Stimulated activated CD8-positive, alpha-beta memory T cell treated with anti-CD3 and anti-CD28 coated beads, Interleukin-15, amount 100 ng/mL, for 4 hours (primary cell): ENCODE measurements at places on chromosomes 2 and 18.

- DNase-seq: no peak
Observed at GRCh38 chr2:7007846-7008741, 90.9 kb downstream of the RNF144A start.

DNA sequence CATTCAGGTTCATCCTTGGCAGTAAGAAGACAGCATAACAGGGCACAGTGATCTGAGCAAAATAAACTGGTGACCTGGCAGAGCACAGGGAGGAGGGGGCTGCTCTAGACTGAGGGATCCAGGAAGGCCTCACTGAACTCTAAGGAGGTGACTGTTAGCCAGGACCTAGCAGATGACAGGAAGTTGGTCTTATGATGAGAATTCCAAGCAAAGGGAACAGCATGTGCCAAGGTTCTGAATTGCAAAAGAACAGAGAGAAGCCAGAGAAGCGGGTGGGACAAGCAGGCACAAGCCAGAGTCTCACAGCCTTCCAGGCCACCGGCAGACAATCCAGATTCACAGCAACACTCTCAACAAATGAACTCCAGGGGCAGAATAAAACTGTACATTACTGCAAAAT lies 152.7 kb upstream of the PTPRM start:
- DNase-seq: no peak

DNA sequence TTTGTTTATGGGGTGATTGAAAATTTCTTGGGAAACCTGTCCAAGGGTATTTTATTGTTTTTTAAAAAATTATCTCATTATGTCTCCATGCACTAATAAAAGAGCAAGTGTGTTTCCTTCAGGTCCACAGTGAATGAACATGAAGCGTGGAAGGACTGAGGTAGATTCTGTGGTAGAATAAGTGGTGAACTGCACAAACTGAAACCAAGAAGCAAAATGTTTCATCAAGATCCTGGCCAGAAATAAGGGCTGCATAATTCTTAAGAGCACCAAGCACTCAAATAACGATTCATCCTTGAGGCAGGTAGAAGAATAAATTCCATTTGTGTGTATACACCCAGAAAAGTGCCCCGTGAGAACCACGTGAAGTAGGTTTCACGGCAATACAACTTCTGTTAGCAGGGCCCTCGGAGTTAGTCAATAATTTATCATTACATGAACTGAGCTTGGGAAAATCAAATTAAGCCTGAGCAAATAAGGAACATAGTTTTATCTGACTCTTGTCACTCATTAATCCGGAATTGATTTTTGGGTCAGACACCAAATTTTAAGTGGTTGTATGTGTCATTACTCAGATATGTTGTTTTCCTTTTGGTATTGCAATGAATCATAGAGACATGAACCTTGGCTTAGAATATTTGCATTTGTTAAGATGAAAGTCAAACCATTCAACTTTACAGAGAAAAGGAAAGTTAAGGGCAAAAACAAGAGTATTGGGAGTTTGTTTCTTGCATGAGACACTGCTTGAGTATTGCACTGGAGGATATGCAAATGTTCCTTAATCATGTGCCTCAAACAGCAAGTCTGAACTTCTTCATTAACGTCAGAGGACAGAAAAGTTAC lies 472.6 kb upstream of the NETO1 start:
- DNase-seq: no peak

GRCh38 chr2:113080134-113080533 lies 12.4 kb downstream of the IL1F10 start:
- DNase-seq: no peak

GRCh38 chr2:192277494-192278109 lies 82.9 kb upstream of the TMEFF2 start:
- DNase-seq: no peak

DNA sequence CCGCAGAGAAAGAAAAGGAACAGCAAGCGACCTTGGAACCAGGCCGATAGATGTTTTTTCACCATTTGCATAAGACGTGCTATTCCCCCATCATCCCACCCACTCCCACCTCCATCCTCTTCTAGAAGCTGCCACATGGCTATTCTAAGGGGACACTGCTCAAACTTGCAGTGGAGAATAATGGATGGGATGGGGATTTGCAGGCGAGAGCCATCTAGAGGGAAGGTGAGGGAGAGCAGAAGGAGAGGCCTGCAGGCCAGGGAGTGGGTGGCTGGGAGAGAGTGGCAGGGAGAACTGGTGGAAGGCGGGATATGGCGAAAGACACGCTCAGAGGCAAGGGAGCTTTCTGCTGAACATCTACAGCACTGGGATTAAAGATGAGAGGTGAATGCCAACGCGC lies 84.9 kb downstream of the MAPK4 start:
- no peak for DNase-seq

DNA sequence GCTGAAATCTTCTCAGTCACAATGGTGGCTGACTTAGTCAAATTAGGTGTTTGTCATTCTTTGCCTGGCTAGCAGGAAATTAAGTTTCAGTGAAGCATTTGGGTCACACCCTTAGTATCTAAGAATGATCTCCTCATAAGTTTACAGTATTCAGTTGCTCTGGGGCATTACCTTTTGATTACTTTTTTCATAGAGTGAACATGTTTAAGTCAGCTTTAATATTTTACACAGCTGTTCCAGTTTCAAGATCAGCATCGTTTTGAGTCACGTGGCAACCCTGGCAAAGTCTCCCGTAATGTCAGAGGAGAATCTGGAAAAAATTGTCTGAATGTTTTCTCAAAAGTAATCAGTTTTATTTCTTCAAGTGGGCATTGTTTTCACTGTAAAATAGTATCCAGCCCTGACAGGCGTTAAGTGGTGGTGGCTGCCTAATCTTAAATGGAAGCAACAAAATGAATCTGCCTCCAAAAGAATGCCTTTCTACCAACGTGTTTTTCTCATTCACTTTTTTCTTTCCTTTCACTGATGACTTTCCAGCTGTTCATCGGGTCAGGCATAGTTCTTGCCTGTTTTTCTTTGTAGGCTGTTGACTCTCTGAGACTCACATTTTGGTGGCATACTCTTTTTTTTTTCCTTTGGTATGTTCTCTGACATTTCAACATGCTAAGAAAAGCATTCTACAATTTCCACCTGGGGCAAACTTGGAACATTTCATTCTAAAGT lies 319.6 kb upstream of the TCF4 start:
- DNase-seq: no peak

GRCh38 chr18:14914121-14914520 lies 166.1 kb downstream of the ANKRD30B start:
- DNase-seq: no peak

- no peak for DNase-seq
Observed at GRCh38 chr18:23963443-23964165, 51.0 kb upstream of the TTC39C start.

DNA sequence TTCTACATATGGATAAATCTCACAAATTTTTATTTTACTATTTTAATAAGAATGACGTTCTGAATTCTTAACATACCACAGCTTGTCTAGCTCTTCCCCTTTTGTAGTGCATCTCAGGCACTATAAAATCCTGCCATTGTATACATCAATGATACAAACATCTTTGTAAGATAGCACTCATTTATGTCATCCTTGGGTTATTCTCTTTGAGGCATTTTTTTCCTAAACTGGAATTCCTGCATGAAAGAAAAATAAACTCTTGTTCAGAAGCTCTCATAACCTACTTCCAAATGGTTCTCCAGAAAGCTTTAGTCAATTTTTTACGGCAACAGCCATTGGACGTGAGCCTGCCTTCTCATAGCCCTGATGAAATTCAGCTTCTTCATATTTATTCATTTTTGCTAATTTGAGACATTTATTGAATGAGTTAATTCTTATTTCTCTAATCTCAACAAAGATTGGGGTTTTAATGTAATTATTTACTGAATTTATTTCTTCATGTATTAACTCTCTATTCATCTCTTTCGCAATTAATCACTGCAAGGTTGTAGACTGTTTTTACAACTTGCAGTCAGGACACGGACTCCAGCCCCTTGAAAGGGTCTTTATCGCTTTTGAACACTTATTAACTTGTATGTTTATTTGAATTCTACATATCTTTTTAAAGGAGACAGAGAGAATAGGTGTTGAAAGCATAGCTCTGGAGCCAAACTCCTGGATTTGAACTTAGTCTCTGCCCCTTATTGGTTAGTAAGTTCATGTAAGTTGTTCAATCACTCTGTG lies 57.6 kb upstream of the PARD3B start:
- no peak for DNase-seq

DNA sequence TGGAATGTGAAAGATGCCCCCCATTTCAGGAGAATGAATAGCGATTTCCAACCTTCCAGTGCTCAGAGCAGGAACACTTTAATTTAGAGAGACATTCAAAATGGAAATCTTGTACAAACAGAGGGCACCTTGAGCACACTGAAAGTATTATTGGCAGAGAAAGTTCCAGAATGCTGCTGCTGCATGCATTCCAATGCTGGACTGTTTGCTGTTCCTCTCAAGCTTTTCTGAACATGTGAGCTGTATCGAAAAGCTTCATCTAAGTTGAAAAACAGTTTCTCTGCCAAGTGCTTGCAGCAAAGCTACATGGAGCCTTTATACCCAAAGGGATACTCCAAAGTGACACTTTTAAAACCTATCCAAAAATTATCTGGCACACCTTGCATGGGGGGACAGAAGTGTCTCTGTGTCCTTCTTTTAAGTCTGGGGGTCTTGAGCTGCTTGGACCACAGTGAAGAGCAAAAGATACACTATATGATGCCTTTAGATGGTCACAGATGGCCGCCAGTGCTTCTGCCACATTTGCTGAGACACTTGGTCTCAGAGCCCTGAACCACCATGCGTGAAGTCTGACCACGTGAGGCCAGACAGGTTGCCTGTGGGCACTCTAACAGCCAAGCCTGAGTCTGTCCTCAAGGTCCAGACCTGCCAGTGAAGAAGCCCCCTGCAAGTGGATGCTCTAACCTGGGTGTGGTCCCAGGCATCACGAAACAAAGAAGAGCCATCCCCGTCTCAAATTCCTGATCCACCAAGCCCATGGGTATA lies 18.8 kb downstream of the UXS1 start:
- DNase-seq: no peak

DNA sequence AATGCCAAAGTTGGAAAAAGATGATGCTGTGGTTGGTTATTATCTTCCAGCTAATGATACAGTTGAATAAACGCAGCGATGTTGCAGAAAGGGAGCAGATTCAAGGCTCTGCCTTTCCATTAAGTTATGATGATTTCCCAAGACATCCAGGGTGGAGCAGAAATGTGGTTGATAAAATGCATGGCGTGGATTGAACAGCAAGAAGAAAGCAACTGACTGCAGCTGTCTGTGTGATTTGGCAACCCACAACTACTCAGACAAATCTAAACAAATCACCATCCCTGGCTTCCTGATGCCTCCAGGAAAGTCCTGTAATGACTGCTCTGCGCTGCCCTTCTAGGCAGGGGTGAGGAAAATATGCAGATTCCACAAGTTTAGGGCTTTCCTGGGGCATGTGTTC lies 166.3 kb downstream of the NRP2 start:
- DNase-seq: no peak

DNA sequence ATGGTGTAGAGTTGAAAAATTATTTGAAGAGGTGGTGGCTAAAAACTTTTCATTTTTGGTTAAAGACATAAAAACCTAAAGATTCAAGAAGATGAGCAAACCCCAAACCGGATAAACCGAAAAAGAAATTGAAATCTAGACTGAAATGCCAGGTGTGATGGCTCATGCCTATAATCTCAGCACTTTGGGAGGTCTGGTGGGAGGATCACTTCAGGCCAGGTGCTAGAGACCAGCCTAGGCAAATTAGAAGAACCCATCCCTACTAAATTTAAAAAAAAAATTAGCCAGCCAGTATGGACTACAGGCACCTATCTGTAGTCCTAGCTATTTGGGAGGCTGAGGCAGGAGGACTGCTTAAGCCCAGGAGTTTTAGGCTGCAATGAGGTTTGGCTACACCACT lies 126.9 kb downstream of the BAZ2B start:
- no peak for DNase-seq

- DNase-seq: no peak
Observed at GRCh38 chr2:132415256-132415914, 1.2 kb upstream of the GPR39 start.

- no peak for DNase-seq
Observed at GRCh38 chr2:145288650-145289496, 769.0 kb upstream of the ZEB2 start.

DNA sequence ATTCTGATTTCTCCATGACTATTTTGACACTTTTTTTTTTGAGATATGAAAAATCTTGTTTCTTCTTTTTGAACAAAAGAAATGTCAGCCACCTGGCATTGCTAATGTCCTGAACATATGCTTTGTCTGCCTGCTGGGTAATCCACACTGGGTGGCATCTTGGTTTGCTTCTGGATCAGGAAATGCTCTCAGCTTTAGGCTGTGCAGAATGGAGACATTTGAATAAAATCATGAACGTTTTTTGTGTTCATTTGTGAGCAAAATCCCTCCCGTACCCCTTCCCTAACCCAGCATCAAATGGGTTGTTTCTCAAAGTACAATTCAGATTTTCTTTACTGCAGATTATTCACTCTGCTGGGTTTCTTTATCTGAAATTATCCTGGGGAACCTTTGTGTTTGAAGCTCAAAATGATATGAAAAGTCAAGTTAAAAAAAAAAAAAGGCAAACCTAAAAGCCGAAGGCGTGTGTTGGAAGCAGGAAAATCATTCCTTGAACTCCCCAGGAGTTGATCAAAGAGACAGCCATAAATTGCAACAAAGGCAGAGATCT lies 53.4 kb upstream of the KLF7 start:
- DNase-seq: no peak

DNA sequence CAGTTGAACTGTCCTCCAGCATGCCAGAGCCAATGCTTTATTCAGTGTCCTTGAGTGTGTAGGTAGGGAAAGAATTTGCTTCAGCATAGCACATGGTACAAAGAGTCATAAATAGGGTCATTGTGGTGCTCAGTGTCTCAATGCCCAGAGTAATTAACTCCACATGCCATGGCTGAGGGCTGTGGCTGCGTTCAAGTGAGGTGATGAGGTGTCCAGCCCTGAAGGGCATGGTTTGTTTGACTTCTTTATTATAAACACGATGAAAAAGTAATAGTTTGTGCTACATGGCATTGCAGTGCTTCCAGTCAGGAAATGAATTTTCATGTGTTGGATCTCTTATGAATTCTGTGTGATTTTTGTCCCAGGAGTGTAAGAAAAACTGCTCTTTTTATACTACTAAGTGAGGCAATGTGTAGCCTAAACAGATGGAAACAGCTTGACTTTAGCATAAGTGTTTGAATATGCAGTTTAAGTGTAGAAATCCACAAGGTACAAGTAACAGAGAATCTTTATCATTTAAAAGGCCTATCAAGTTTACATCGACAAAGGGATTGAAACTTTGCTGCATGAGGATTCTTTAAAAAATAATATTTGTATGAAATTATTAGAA lies 507.9 kb upstream of the CDH2 start:
- no peak for DNase-seq
